ENCODE measurements at places on chromosomes 4 and X.

- no peak for DNase-seq
Observed at GRCh38 chrX:8201896-8202331, 30.8 kb upstream of the VCX2 start.

DNA sequence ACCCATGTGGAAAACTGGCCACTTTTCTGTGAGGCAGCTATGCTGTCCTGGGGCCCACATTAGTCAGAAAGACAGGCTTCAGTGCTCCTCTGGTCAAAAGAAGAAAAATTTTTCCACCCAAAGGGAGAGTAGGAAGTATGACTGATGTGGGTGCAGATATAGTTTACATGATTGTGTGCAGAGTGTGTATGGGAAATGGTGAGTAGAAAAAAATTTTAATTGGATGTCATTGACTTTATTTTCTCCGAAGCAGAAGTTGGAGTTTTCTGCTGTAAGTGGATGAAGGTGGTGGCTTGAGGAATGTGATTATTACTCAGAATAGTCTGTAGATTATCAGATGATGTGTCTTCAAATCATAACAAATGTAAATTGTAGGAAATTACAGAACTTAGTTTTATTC, 241.5 kb upstream of the IGFBP7 start:
- no peak for DNase-seq

GRCh38 chrX:107507093-107507743, 57.8 kb downstream of the FRMPD3 start:
- DNase-seq = no peak

- no peak for DNase-seq
Observed at GRCh38 chr4:19748519-19749479, 502.9 kb upstream of the SLIT2 start.

- DNase-seq = no peak
Observed at GRCh38 chrX:149563359-149563758, 13.6 kb upstream of the HSFX3 start.
